Suppressor macrophage treated with lipopolysaccharide for 4 hours (primary cell): ENCODE measurements at places on chromosomes 12 and 14.

GRCh38 chr14:24307575-24308341, at the start of gene CIDEB:
Gene CIDEB, minus strand, starts transcription at chr14:24307977. Its CDS starts 119 bp downstream, at chr14:24307858.
- DNase-seq, result peak; percentile 86

GRCh38 chr14:34981743-34982420, 910 bp upstream of the SRP54 start:
- DNase-seq, result peak; percentile 55

- DNase-seq, result no peak
Observed at GRCh38 chr14:77790566-77791224, 9.2 kb upstream of the ADCK1 start.

GRCh38 chr12:78612190-78612589, 252.4 kb upstream of the SYT1 start:
- no peak for DNase-seq

- DNase-seq, result no peak
Observed at GRCh38 chr14:71959055-71959454, 26.8 kb downstream of the RGS6 start.

DNA sequence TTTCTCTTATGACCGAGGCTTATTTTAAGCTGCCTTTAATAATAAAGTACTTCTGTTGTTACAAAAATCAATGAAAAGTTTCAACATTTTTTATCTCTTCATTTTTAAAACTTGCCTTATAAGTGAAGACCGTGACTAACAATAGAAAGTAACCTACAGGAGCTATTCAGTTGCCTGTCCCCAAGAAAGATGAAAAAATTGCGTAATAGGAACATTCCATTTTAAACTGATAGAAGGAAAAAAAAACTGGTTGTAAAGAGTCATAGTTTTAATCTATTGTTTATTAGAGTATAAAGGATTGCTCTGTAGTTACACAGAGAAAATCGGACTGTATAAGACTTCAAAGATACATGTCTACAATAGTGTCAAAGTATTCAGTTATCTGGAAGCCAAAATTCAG, 83.3 kb downstream of the DAAM1 start:
- DNase-seq, result no peak

- DNase-seq, result peak; percentile 35
Observed at GRCh38 chr14:102949062-102949800, 26.8 kb downstream of the AMN start.

- no peak for DNase-seq
Observed at GRCh38 chr12:82942521-82942920, 255.8 kb downstream of the TMTC2 start.

DNA sequence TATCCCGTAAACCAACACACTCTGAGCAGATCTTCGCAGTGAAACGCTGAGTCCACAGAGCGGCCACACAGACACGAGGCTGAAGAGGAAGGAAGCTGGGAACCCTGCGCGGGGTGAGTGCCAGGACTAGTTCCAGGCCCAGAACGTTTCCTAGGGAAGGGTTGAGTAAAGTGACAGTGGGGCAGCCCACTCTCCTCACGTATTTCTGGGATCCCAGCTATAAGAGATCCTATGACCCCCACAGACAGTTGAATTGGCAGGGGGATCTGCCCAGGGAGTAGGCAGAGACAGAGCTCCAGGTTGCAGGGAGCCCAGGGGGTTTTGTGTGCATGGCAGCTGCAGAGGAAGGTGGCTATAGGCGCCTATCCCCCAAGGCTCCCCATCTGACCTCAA, 51.1 kb downstream of the GTF2A1 start:
- peak; percentile 57 for DNase-seq

DNA sequence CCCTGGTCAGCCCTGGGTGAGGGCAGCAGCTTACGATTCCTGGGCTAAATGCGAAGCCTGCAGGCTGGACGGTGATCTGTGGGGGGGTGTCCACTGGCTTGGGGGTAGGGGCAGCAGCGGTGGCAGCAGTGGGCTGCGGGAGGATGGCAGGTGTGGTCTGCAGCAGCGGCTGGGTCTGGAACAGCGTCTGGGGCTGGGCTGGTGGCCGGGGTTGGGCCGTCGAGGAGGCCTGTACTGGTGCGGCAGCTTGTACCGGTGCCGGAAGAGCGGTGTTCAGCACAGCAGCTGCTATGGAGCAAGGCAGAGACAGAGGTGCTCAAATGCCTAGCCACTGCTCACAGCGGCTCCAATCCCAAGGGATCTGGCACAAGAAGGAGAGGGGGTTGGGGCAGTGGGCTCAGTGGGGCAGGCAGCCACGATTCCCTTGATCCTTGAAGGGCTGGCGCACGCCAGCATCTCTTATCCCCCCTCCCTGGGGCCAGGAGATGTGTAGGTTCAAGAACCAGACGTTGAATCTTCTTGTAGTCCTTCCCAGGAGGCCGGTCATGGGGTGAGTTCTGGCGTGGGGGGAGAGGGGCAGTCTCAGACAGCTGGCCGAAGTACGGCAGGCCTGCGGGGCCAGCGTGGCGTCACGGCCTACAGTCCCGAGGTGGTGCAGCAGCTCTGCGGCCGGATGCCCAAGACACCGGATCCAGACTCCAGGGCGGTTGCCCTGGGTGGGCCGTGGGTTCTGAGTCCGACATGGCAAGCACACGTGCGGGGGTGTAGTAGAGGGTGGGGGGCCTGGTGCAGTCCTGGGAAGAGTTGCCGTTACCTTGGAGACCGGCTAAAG, 19.9 kb downstream of the POU6F1 start:
- DNase-seq, result no peak

GRCh38 chr14:51165415-51165814, 70.5 kb upstream of the TRIM9 start:
- no peak for DNase-seq

GRCh38 chr12:70366581-70367257, 629 bp downstream of the KCNMB4 start:
- DNase-seq, result peak; percentile 19

- no peak for DNase-seq
Observed at GRCh38 chr14:93785423-93785822, 2.9 kb downstream of the PRIMA1 start.

DNA sequence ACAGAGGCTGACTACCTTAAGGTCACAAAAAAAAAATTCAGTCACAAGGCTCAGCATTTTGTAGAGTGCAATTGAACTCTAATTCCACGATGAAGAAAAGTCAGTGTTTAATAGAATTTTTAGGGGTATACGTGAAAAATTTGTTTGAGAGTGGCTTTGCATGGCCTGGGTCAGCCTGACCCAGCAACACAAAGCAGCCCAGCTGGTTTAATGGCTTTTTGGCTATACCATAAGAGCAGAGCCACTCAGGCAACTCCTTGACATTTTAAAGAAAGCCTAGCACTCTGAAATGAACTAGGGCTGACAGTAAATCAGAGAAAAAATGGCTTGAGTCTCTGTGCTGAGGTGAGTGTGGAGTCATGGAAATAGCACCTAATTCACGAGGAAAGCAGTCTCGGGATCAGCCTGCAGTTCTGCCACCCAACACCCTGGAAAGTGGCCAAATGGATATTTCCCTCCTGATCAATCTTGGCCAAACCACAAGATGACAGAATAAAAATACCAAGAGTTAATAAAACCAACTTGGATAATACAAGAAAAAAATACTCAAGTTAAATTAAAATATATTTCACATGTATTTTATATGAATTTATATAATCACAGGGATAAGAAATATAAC, 59.5 kb downstream of the GALNT4 start:
- DNase-seq, result no peak

DNA sequence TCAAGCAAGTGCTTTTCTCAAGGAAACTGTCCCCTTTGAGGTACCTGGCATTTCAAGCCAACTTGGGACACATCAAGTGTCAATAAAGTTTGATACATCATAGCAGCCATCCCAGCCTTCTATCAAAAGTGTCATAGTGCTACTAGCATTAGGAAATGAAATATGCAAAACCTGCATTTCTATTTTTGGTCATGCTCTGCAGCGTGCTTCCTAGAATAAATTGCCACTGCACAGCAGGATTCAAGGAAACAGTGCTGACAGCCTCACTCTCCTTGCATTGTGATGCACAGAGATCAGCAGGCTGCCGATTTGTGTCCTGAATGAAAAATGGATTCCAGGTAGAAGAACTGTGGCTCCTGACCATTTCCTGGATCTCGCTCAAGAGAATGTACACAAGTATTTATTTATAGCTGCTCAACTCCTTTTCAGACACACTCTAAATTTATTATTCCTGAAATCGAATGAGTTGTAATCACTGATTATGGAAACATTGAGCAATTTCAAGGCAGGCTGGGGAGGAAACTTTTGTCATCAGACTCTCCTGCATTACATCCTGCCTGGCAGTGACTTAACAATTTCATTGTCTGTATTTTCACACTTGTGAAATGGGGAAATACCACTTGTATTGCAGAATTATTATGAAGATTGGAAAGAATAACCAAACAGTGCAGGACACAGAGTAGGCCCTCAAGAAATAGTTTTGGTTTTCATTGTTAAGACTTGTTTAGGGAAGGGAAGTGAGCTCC, 120.9 kb downstream of the SLC38A6 start:
- DNase-seq, result peak; percentile 93

- peak; percentile 25 for DNase-seq
Observed at GRCh38 chr12:131509701-131510100, 201.2 kb upstream of the SFSWAP start.

GRCh38 chr12:51806896-51807295, 41.6 kb downstream of the FIGNL2 start:
- DNase-seq, result no peak

DNA sequence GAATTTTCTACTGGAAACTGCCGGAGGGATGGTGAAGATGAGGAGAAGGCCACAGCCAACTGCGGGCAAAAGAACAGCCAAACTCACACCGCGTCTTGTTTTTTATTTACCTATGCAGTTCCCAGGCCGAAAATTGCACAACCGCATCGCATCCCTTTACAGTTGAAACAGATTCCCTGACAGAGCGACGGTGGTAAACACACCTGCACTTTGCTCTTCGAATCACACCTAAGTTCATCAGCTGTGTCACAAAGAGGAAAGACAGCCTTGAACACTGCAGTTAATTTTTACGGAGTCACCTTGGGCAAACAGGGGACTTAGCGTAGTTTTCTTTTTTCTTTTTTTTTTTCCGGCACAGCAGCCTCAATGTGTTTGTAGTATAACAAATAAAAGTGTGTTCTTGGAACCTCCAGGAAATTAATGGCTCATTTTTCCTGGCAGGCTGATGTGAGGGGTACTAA, 272.0 kb upstream of the DIO3 start:
- no peak for DNase-seq

- peak; percentile 87 for DNase-seq
Observed at GRCh38 chr12:94676031-94676641, 25.8 kb upstream of the TMCC3 start.

DNA sequence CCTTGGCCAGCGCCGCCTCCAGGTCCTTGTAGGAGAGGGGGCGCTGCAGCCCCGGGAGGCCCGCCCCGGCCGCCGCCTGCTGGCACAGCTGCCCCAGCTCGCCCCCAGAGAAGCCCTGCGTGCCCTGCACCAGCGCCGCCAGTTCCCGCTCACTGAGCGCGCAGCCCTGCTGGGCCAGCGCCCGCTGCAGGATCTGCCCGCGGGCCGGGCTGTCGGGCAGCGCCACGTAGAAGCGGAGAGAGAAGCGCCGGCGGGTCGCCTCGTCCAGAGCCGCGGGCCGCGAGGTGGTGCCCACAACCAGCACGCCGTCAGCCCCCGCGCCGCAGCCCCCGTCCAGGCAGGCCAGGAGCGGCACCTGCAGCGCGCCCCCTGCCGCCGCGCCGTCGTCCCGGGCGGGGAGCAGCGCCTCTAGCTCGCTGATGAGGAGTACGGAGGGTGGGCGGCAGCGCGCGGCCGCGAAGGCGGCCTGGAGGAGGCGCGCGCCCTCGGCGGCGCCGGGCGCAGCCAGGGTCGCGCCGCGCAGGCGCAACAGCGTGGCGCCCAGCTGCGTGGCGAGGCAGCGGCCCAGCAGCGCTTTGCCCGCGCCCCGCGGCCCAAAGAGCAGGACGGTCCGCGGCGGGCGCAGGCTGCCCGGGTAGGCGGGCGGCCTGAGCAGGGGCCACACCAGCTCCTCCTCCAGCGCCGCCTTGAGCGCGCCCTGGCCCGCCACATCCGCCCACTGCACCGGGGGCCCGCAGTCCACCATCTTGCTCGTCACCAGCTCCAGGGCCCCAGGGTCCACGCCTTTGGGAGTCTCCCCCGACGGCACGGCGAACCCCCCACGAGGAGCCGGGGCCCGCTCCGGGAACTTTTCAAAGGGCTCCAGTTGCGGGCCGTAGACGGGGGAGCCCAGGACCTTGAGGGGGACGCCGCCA, 27.7 kb downstream of the FIGNL2 start:
- peak; percentile 70 for DNase-seq

DNA sequence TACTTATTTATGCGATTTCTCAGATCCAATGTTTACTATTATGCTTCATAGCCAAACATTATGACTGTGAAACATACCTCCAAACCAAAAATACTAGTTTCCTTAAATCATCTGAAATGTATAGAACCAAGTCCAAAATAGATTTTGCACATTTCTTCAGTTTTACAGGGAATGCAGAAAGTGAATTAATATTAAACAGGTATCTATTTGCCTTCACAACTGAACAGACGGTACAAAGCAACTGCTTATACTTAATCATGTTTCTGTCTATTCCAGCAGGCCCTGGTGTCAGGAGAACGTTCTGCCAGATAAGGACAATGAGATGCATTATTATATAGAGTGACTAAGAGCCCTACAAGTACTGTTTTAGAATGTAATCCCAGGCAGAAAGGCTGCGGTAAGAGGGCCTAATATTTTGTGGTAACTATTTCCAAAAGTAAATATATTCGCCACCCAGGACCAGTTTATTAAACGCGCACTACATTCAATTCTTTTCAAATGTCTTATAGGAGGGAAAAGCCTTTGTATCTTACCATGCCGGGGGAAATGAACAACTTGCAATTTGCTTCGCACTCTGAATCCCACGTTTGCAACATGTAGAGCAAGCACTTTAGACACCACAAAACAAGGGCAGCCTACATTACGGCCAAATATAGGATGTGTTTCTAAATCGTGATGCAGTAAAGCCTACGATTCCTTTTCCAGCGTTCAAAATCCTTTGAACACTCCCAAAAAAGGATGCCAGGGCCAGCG, 1.5 kb downstream of the CORO1C start:
- DNase-seq, result no peak

GRCh38 chr12:69658203-69658602, 40.9 kb downstream of the BEST3 start:
- DNase-seq, result no peak

DNA sequence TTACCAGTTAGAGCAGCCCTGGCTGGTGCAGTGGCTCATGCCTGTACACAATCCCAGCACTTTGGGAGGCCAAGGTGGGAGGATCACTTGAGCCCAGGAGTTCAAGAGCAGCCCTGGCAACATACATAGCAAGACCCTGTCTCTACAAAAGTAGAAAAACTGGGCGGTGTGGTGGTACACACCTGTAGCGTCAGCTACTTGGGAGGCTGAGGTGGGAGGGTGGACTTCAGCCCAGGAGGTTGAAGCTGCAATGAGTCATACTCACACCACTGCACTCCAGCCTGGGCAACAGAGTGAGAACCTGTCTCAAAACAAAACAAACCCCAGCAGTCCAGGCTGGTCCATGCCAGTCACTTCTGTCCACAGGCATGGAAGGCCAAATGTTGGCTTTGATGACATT, 7.4 kb downstream of the COX14 start:
- DNase-seq, result no peak

DNA sequence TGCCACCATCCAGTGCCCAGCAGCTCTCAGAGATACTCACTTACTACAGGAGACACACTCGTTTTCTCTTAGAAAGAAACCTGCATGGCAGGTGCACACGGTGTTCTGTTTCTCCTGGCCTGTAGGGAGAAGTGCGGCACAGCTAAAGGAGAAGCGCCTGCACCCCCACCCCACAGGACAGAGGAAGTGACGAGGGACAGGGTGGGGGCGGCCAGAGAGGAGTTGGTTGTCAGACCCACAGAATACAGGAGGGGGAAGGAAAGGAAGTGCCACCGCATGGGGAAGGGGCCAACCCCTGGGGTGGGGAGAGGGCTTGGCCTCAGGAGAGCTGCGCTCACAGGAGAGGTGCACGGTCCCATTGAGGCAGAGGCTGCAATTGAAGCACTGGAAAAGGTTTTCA, 8.8 kb downstream of the TNFRSF1A start:
- no peak for DNase-seq
